ENCODE measurements at places on chromosomes 6 and 20.

- peak; percentile 46 for DNase-seq
These were observed 270.4 kb upstream of the JARID2 start for GRCh38 chr6:14975471-14975817.

DNA sequence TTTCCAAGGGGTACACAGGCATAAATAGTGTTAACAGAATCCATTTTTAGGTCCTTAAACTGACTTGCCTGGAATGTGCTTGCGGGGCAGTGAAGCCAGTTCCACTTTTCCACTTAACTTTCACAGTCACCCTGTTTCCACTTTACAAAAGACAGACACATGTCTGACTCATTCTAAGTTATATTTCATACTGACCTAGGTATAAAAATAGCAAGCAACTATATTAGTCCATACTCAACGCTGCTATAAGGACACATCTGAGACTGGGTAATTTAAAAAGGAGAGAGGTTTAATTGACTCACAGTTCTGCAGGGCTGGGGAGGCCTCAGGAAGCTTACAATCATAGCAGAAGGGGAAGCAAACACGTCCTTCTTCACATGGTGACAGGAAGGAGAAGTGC lies 88.2 kb downstream of the MTFR2 start:
- no peak for DNase-seq

GRCh38 chr6:25050356-25050755 lies 114.6 kb upstream of the RIPOR2 start:
- DNase-seq = peak; percentile 92

DNA sequence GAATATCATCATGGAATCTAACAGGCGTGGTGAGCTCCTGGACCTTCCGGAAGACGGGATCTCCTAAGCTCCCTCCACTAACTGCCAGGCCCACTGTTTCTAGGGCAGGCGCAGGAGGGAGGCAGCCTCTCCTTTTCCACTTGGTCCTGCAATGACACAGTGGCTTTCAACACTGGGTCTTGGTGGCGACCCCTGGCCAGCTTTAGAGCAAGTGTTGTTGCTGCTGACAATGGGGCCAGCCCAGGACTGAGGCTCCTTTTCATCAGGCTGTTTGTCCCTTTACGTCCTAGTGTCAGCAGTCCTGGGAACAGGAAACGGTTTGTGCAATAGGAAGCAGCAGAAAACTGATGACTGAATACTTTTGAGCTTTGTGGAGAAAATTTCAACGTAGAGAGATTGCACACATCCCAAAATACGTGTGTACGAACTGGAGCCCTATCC lies 9.7 kb upstream of the QKI start:
- DNase-seq = no peak

GRCh38 chr20:59448196-59448595 lies 147.8 kb downstream of the EDN3 start:
- DNase-seq = peak; percentile 63

GRCh38 chr20:32971703-32972161 lies 32.5 kb downstream of the SUN5 start:
- DNase-seq = no peak

DNA sequence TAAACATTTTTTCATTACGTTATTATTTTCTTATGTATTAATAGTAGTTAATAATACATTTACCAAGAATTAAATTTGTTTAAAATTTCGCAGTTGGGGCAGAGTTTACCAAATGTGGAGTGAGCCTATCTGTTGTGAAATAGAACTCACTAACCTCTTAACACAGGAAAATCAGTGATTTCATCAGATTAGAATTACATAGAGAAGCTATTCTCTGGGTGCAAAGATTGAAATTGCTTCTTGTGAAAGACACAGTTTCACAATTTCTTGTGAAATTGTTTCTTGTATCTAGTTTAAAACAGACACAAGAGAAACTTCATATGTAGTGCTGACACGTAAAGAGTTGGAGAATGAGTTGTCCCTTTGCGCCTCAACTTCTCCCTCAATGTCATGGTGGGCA lies 69.4 kb upstream of the PRL start:
- peak; percentile 44 for DNase-seq

- DNase-seq = no peak
These were observed at the start of gene PTGIS for GRCh38 chr20:49567421-49568277. Gene PTGIS (minus strand): TSS chr20:49568137. CDS start chr20:49568116, 21 bp downstream.

DNA sequence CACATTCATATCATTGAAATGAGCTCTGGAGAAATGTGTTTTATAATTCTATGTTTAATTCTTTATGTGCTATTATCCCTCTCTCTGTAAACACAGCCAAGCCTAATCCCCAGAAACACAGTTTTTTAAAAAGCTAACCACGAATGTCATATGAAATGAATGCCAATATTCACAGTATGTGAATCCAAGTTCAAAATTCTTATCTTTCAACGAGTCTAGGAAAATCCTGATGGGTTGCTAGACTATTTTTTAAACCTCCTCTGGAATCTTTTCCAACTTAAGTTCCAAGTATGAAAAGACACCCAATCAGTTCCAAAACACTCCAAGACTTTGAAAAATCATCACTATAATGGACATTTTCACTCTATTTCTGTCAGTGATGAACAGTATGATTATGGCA lies 689.3 kb downstream of the HACE1 start:
- peak; percentile 4 for DNase-seq

DNA sequence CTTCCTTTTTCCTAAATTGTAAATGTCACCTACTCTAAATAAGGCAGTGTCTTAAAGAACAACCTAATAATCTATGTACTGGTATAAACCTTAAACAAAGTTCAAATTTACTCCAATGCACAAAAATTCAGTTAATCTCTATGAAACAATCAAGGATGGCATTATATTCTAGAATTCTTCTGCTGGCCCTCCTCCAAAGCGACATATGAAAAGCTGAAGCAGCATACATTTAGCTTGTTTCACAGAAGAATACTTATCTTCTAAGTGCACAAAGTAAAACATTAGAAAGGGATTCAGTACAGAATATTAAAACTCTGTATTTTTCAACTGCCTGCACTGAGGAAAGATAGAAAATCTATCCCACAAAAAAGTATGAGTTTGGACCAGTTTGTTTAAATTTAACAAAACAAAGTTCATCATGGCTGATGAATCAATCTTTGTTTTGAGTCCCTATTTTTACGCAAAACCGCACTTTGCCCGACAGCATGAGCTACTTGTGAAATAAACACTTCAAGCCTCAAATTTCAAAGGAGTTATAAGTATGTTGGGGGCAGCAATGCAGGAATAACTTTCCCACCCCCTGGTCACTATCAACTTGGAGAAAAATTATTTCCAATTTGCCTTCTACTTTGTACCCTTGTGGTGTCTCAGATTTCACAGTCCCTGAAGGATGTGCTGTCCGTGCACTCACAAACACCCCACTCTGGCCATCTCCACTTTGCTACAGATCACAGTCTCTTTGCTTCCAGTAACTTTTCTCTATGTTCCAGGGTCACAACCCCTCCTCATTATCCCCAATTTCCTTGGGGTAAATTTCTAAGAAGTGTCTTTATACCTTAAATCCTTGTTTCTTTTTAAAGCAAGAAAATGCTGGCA lies 238.2 kb downstream of the PRKN start:
- DNase-seq = no peak

Measured in fibroblast of skin of right biceps (primary cell).